ENCODE measurements at places on chromosomes 11 and 22.

DNA sequence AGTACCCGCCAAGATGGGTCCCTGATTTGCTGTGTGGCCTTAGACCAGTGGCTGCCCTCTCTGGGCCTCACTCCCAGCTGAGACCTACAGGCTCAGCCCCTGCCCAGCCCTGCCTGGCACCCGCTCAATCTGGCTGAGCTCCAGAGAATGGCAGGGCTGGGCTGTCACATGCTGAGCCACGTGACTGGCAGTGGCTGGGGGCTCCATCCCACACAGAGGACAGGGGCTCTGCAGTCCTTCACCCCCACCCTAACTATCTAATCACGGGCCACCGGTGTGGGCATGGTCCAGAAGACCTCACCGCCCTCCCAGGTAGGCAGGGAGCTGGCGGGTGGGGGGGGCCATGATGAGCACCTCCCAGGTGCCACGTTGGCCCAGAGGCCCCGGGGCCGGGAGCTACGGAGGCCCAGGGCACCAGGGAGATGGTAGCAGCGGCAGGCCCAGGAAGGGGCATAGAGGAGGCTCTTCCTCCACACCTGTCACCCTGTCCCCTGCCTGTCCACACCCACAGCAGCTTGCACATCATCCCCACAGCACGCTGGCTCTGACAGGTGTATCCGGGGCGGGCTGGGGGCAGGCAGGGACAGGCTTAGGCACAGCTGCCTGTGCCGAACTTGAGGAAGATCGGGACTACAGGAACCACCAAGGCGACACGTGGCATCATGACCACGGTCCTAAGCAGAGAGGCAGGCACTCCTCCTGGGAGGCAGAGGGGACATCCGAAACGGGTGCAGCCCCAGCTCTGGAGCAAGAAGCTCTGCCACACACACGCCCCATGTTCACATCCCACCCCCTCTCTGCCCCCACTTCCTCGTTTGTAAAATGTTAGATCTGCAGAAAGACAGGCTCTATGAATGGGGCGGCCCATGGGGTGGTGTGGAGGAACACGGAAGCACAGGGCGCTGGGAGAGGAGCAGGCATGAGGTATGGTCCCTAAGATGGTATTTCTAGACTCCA is 1.5 kb upstream of the ALDH3B1 start:
- ATAC-seq: peak; percentile 67

DNA sequence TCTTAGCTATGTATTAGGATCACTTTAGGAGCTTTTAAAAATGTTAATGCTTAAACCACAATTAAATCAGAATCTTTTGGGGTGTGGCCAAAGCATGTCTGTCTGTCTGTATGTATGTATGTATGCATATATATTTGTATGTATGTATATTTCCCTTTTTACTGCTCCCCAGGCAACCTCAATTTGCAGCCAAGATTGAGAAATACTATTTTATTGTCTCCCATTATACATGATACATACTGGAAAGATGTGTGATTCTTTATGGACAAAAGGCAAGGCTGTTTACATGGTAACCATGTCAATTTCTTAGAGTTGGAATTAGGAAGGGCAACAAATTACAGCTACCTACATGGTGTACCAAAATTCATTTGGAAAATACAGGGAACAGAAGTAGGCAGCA is 783.6 kb downstream of the ETS1 start:
- no peak for ATAC-seq

DNA sequence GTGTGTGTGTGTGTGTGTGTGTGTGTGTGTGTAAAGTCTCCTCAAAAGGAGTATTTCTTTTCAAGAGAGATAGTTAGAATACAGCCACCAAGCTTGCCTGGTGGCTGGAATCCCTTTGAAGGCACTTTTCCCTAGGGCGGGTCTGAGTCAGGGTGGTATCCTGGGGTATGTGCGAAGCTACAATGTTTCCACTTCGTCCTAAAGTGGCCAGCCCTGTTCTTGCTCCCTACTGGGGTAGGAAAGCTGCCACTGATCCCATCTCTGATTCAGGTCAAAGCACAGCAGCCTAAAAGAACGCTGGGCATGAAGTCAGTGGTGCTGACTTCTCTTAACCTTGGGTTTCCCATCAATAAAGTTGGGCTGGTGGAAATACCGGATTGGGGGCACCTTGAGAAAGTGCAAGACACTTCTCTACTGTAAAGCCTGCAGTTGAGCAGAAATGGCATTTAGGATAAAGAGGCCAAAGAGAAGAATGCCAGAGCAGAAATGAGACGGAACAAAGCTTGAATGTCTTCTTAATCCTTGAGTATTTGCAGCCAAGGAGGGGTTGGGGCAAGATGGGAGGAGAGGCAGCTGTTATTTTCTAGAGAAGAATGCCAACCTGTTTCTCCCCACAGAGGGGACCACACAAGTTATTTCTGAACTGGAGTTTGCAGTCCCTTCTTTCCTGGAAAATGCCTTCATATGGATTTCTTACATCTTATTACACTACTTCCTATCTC is 35.3 kb downstream of the ZNRF3 start:
- peak; percentile 25 for ATAC-seq

DNA sequence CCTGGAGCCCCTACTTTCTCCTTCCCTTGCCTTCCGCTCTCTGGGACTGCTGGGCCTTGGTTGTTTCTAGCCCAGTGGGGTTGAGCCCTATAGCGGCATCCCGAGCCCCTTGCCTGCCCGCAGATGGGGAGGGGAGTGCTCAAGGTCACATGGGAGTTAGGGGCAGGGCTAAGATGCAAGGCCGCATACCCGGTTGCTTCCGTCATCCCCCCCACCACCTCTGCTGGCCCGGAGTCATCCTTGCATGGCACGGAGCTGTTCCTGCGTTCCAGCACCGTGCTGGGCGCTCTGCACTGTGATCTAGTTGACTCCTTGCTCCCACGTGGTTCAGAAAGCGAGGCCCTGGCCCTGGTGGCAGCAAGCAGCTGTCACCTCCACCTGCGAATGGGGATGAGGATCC is 18.0 kb downstream of the FLRT1 start:
- no peak for ATAC-seq

DNA sequence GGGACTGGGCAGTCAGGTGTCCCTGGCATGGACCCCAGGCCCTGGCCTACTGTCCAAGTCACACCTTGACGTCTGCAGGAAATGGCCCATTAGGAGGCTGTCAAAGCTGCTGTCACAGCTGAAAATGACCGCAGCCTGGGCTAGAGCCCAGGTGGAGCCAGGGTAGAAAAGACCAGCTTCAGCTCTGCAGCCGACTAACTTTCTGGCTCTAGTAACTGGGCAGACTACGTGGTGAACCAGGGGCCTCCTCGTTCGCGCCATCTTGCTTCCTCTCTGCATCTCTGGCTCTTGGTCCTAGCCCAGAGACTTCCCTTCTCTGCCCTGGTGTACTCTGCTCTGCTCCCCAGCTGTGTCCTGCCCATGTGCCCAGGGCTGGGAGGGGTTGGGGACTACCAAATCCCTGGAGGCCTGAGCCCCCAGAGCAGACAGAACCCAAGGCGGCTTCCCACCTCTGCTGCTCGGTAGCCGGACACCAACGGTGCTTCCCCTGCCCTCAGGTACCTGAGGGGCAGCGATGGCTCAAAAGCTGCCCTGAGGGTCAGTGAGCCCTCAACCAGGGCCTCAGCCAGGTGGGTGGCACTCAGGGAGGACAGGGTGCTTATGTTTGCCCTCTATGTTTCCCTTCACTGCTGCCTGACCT is 19.7 kb downstream of the SART1 start:
- ATAC-seq: no peak

- no peak for ATAC-seq
Measured at GRCh38 chr22:46922037-46922436, 159.6 kb downstream of the TBC1D22A start.

DNA sequence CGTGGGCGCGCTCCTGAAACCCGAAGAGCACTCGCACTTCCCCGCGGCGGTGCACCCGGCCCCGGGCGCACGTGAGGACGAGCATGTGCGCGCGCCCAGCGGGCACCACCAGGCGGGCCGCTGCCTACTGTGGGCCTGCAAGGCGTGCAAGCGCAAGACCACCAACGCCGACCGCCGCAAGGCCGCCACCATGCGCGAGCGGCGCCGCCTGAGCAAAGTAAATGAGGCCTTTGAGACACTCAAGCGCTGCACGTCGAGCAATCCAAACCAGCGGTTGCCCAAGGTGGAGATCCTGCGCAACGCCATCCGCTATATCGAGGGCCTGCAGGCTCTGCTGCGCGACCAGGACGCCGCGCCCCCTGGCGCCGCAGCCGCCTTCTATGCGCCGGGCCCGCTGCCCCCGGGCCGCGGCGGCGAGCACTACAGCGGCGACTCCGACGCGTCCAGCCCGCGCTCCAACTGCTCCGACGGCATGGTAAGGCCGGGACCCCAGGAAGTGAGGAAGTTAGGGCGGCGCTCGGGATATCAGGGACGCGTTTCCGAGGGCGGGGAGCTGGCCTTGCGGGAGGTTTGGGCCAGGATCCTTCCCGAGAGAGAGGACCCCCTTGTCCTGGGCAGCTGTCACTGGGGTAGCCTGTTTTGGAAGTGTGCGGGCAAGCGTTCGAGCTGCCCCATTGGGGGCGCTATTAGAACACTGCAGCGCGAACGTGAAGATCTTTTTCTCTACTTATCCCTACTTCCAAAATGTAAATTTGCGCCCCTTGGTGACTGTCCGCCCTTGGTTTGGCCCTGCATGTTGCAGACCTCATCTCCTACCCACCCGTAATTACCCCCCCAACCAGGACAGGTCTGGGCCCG is 796 bp downstream of the MYOD1 start:
- ATAC-seq: no peak

GRCh38 chr11:47867823-47868222 is 19.7 kb upstream of the NUP160 start:
- no peak for ATAC-seq

- ATAC-seq: no peak
Measured at GRCh38 chr11:114173843-114174242, 114.3 kb downstream of the ZBTB16 start.

- ATAC-seq: no peak
Measured at GRCh38 chr11:134712228-134713145, 300.4 kb upstream of the B3GAT1 start.

- ATAC-seq: no peak
Measured at GRCh38 chr11:30310623-30311022, 12.3 kb upstream of the ARL14EP start.

DNA sequence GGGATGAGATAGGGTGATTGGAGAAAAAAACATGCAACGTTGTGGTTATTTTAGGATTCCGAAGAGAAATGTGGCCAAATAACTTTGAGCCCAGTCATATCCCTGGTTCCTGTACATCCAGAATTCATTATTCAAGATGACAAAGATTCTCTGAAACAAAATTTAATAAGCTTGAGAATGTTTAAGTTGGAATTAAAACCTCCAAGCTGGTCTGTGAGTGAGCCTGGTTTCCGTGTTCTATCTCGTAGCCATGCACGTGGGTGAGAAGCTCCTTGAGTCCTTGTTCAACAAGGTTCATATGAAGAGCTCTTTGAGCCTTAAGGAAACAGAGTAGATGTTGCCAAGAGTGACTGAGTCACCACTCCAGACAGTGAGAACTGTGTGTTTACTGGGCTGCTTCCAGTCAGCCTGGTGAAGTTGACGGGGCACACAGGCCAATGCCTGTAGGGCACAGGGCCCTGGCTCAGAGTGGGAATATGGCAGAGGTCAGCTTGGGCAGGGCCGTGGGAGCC is 206.5 kb downstream of the NAV2 start:
- peak; percentile 99 for ATAC-seq

GRCh38 chr11:65435981-65436411 is 13.4 kb downstream of the NEAT1 start:
- peak; percentile 20 for ATAC-seq

GRCh38 chr22:49019737-49020713 is 807.6 kb downstream of the BRD1 start:
- no peak for ATAC-seq

- ATAC-seq: no peak
Measured at GRCh38 chr11:69832561-69833413, 13.6 kb upstream of the FGF3 start.

GRCh38 chr11:44110231-44110679 is 14.8 kb downstream of the EXT2 start:
- peak; percentile 59 for ATAC-seq

GRCh38 chr11:1117992-1118391 is 39.8 kb upstream of the MUC5AC start:
- ATAC-seq: no peak

DNA sequence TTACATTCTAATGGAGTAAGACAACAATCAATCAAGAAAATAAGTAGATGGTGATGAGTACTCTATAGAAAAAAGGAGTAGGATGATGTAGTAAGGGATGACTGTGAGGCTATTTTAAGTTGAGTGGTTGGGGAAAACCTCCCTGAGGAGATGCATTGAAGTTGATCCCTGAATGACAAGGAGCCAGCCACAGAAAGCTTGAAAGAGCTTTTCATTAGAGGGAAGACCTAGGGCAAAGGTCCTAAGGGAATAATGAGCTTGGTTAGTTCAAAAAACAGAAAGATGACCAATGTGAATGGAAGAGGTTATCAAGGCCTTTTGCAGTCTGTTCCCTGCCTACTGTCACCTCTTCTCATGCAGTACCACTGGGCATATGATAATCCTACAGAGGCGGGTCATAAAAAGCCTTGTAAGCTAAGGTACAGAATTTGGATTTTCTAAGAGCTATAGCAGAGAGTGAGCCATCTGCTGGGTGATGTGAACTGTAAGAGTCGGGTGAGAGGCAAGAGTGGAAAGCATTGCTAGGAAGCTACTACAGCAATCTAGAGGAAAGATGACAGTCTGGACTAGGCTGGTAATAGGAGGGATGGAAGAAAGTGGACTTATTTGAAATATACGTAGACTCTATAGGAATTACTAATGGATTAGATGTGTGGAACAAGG is 3.1 kb downstream of the PPP2R1B start:
- ATAC-seq: no peak

GRCh38 chr22:38415046-38415445 is 40.0 kb downstream of the KCNJ4 start:
- no peak for ATAC-seq

All from esophagus mucosa (tissue), 1 donor.